ENCODE measurements at places on chromosomes 2 and 18.
A peak's percentile ranks its signal among the peaks of the same experiment; 100 is the strongest.

- DNase-seq = no peak
These were observed 20.8 kb downstream of the CRIM1 start for GRCh38 chr2:36376319-36376765.

- no peak for DNase-seq
These were observed 805.7 kb downstream of the SLC4A3 start for GRCh38 chr2:220433131-220433530.

DNA sequence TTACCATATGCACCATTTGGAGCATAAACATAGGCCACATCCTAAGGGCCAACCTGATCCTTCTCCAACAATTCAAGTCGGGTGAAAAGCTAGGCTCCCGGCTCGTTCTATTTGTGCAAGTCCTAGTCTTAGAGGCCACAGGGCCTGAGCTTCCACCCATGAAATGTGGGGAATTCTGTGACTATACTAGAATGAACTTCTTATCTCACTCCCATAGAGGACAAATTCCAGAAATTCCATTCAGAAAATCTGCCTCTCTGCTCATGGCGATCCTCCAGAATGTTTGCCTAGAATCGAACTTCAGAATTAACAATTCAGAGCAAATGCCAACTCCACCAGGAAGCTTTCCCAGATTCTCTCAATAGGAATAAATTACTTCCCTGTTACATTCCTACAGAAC is 187.9 kb downstream of the BCL11A start:
- no peak for DNase-seq

DNA sequence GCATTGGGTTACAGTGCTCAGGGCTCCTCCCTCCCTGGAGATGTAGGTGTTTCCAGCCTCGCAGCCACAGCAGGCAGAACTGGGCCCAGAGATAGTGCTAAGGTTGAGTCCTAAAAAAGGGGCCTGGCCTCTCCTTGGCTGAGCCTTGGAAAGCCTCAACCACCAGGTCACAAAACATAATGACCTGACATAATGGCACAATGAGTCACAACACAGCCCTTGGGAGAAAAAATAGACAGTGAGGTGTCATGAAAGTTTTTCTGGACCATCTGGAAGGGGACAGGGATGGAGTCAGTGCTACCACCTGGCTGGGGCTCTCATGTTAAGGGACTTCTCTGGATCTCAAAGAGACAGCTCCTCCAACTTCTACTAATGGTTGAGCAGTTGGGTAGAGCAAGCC is 92.4 kb upstream of the LCLAT1 start:
- no peak for DNase-seq

DNA sequence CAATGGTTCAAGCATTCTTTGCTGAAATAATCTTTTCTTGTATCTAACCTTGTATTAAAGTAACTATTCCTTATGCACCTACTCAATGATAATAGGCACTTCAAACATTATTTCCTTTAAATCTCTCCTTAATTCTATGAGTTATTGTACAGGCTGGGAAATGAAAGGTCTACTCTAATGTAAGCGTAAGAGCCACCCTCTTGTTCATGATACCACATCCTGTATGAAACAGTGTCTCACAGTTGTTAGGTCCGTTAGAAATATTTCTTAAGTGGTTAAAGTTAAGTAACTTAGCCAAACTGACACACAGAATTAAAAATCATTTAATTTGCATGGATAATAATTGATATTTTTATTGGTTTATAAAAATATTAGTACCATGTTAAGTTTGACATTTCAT is 162.5 kb upstream of the RPRM start:
- no peak for DNase-seq

DNA sequence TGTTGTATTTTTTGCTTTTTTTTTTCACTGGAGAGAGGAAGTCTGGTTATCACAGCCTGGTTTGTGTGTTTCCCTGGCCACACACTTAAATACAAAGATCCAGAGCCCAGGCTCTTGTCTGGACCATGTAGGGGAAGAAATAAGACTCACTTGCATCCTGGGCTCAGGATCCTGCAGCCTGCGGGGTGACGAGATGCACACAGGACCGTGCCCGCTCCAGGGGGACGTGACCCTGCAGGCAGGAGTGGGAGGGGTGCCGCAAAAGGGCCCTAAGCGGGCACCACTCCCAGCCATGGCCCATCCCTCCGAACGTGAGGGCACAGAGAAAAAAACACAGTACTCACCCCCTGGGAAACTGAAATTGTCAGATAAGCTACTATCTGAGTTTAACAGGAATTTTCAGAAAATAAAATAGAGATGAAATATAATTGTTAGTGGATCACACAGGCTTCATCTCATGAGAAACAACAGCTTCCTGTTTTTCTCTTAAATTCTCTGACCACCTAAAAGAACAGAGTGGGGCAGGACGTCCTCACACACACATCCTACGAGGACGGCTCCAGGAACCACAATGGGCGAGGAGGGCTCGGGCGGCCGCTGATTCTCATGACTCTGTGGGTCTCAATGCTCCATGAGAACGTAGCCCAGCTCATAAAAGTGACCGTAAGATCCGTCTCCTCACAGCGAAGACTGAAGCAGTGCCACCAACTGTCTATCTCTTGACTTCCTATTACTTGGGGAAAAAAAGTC is 142.6 kb upstream of the ALKAL2 start:
- DNase-seq = no peak

DNA sequence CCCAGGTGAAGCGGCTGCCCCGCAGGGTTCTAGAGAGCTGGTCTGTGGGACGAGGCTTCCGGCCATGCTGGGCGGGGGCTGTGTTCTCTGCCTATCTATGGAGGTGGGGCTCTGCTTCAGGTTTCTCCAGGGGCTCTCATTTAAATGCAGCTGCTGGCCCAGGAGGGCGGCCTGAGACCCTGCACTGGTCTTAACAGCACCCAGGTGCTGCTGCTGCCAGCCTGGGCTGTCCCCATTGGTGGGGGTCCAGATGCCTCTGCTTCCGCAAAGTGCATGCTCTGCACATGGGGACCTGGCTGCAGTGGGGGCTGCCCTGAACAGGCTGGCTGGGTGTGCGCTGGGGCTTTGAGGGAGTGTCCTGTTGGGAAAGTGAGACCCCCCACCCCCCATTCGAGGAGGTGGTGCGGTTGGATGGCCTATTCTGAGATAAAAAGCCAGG is 29.7 kb upstream of the ALLC start:
- DNase-seq = no peak

DNA sequence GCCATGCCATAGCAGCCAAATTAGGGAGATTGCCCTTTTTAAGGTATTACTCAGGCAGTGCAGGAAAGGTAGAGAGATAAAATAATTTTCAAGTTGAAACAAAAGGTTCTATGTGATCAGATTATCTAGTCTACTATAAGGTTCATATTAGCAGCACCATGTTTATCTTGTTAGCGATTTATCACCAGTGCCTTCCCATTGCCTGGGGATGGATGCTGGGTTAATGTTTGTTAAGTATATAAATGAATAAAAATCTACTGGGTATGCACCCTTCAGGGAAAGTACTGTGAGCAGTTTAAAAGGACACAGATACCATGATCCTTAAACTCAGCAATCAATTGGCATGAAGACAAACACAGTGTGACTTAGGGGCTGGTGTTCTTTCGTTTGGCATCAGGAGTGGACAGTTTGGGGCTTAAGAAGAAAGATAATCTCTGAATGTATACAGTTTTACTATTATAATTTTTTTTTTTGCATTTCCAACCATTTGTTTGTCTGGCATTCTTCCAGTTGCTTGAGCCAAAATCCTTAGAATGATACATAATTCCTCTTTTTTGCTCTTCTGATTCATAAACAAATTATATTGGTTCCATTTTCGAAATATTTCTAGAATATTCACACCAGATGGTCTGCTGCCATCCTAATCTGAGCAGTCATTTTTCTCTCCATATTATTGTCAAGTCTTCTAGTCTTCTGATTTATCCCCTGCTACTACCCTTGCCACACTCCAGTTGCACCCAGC is 512.8 kb upstream of the SLC8A1 start:
- no peak for DNase-seq

- peak; percentile 84 for DNase-seq
These were observed 184.1 kb upstream of the ARL4C start for GRCh38 chr2:234680688-234681619.

GRCh38 chr2:208648368-208648767 is 241.8 kb downstream of the PTH2R start:
- DNase-seq = no peak

DNA sequence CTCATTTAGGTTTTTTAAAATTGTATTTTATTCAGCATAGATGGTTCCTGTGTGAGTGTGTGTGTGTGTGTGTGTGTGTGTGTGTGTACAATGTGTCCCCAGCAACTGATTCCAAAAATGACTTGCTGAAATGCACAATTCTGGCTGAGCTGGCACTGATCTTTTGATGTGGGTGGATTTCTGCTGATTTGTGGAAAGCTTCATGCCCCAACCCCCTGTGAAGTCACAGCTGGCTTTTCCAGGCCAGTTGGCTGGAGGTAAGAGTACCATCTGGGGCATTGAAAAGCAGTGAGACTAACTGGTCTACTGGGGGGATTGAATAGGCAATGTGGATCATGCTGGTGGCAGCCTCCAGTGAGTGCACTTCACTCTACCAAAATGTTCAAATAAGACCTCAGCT is 187.2 kb downstream of the LRRTM1 start:
- no peak for DNase-seq

DNA sequence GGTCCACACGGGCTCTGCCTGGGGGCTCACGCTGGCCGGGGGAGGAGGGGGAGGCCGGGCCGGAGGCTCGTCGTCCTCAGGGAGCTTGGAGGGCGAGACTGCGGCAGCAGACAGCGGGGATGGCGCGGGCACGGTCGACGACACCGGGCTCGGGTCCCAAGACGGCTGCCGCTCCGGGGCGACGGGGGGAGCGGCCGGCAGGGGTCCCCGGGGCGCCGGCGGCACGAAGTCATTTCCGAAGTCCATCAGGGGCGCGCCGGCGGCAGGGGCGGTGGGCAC is 491 bp downstream of the RTN4 start:
- no peak for DNase-seq

- DNase-seq = no peak
These were observed 647.5 kb upstream of the SETBP1 start for GRCh38 chr18:44033144-44033701.

DNA sequence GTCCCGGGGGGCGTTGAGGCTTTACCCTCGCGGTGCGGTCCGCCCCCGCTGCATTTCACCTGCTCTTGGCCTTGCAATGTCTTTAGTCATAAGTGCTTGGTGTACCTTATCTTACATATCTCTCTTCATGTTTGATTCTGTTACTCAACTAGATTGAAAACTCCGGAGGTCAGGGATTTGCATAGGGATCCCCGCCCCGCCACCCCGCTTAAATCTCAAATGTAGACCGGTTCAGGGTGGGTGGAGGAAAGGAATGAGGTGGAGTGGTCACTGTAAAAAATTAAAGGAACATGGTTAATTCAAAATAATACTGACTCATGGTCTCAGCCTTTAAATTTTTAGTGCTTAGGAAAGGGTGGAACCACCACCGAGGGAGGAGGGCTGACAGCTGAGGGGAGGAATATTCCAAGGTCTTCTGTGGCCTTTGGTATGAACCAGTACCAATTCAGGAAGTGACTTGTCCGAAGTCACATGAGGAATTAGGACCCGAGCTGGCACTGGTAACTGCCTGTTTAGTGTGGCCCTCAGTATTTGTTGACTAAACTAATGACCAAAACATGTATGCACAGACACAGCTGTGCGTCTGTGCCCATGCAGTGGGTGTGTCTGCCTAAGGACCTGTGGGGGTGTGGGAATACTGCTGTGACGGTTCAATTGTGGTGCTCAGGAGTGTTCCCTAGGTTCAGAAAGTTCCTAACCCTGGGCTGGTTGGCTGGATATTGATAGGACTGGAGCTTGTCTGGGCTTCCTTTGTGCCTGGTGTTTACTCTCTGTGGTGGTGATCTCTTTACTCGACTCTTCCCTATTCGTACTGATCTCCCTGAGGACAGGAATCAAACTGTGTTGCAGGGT is 1.0 kb downstream of the PLEKHB2 start:
- DNase-seq = no peak

- no peak for DNase-seq
These were observed 122.1 kb downstream of the MGAT5 start for GRCh38 chr2:134375935-134376334.

DNA sequence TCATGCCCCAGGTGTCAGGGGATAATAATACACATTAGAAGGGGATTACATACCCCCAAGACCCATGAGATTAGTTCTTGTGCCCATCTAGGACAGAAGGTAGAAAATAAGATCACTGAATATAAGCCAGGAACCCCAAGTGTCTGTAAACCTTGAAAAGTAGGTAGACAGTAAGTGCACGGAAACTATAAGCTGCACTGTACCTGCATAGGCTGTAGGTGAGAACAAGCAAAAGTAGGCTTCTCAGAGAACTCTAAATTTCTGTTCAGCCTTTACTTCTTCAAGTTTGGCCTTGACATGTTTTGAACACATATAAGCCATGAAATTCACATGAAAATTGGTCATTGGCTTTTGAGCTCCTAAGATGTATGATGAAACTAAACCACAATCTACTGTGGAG is 113.0 kb upstream of the FSIP2 start:
- no peak for DNase-seq

DNA sequence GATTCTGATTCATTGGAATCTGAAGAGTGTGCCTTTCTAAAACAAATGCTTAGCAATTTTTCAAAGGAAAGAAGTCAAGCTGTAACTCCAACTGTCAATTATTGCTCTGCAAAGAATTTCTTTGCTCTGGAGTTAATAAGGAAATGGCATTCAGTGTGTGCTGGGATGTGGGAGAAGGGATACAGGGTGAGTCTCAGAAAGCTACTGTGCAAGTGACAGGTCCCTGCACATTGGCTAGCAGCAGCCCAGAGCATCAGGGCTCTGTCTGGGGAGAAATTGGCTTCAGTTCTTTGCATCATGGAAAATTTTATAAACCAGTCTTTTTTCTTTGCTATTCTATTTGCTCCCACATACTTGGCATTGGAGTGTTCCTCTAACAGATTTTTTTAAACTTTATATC is 1.1 kb upstream of the SYT4 start:
- no peak for DNase-seq

- DNase-seq = no peak
These were observed 44.3 kb downstream of the CCDC148 start for GRCh38 chr2:158412206-158412605.

DNA sequence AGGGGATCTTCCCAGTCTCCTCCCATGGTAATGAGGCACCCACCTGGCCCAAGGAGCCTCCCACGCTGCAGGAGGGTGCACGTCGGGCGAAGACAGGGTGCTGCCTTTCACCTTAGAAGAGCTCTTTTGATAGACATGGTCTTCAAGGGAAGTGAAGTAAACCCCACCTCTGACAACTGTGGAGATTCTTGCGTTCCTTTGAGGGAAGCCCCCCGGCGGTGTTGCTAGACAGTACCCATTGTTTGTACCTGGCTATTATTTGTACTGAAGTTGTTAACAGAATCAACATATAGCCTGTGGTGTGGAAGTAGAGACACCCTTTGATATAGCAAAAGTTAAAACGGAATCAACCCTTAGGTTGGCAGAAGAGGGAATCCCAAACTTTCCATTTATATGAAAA is 648.0 kb downstream of the GALR1 start:
- DNase-seq = no peak
